ENCODE measurements at places on chromosomes 4 and X.

GRCh38 chr4:71188156-71188640 lies 150.6 kb upstream of the SLC4A4 start:
- no peak for DNase-seq

DNA sequence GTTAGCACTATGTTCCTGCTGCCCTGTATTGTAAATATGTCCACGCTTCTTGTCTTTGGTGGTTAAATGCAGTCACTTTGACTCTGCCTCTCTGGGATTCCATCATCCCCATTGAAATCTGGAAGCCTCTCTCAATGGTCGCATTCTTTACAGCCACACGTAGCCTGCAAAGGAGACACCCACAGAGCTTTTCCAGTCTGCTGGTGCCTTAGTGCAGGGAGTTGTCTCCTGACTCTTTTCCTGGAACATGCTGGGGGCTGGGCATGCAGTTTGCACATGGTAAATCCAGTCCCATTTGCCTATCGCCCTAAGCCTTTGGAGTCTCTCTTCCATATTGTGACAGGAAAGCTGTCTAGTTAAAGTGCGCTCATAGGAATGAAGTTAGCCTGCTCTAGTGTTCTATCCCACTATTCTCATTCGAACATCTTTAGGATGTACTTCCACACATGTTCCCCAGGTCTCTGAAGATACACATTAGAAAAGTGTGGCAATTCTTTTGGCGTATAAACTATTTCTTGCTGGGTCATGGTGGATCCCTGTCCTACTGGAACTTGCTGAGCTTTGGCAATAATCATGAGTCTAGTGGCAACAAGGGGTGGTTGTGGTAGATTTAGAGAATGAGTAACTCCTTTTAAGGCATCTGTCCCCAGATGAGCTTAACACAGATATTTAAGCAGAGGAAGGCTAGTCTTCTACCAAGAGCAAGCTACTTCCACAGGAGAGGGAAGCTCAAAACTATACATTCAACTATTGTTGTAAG lies 33.7 kb downstream of the COQ2 start:
- DNase-seq = no peak

DNA sequence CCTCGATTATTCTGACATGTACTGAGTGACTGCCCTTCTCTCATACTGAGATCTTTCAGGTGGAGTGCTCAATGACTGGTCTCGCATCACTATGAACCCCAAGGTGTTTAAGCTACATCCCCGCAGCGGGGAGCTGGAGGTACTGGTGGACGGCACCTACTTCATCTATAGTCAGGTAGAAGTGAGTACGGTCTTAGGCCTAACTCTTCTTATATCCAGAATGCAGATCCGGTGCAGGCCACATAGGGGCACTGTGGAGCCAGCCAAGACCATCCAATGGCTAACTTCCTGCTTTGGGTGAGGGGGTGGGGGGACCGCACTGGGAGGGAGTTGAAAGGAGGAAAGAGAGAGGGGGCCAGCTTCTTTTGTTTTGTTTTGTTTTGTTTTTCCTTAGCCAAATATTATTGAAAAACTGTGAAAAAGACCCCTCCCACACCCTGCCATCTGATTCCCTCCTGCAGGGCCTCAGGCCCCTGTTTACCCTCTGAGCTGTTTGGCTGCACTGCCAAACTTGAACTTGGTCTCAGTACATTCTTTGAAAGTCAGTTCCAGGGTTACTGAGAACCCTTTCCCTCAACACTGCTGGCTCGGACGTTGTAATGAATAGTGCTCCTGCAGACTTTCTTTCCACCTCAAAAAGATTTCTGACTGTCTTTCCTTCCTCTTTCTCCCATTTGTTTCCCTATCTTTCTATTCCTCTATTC lies 16.2 kb downstream of the AWAT2 start:
- no peak for DNase-seq

DNA sequence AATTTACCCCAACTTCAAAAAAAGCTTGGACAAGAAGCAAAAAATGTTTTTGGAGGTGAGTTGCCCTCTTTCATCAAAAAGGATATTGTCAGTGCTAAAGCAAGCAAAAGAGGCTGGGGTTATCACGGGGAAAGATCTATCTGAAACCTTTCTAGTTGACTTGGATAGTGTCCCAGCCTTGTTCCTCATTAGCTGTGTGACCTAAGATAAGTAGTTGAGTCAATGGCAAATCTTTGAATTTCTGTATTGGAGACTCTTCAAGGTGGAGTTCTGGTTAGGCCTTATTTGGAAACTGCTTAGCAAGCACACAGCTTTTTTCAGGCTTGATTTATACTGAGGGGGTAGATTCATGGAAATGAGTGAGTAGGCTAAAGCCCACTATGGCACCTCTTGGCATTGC lies 271.6 kb downstream of the GRIA3 start:
- DNase-seq = no peak

DNA sequence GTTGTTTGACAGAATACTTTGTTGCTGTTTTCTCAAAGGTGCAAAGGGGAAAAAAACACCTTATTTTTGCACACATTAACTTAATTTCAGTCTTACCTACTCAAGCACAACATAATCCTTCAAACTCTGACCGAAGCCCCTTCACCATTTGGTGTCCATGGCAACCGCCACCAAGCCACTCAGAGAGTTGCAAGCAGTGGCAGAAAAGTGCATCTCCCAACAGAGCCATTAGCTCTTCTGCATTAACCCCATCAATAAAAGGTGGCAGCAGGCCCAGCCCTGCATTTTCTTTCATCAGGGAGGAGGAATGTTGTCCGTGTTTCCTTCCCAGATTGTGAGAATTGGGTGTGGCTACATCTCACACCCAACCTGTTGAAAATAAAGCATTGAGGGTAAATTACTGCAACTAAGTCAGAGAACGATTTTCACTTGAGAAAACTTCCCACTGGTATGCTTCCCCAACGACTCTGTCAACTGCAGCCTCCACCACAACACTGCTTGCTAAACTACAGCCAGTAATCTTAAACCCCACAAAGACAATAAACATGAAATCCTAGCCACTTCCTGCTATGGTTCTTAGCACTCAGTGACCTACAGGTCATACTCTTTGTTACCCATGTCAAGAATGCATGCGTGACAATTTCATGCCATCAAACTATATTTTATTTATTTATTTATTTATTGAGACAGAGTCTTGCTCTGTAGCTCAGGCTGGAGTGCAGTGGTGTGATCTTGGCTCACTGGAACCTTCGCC lies 154.0 kb downstream of the GRIA3 start:
- no peak for DNase-seq

DNA sequence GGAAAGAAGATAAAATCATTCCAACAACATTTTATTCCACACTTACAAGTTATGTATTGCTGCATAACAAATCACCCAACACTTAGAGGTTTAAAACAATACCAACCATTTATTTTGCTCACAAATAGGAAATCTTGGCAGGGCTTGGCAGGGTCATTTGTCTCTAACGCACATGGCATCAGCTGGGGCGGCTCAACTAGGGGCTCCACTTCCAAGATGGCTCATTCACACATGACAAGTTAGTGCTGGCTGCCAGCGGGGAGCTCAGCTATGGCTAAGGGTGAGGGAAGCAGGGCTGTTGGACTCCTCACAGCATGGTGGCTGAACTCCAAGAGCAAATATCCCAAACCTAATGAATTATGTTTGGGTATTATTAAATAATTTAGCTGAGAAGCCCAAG lies 377.0 kb downstream of the ZNF674 start:
- no peak for DNase-seq

GRCh38 chrX:53294024-53294648 lies 12.8 kb upstream of the IQSEC2 start:
- DNase-seq = no peak

- DNase-seq = no peak
These were observed 75.3 kb downstream of the RAPGEF2 start for GRCh38 chr4:159178151-159178546.

DNA sequence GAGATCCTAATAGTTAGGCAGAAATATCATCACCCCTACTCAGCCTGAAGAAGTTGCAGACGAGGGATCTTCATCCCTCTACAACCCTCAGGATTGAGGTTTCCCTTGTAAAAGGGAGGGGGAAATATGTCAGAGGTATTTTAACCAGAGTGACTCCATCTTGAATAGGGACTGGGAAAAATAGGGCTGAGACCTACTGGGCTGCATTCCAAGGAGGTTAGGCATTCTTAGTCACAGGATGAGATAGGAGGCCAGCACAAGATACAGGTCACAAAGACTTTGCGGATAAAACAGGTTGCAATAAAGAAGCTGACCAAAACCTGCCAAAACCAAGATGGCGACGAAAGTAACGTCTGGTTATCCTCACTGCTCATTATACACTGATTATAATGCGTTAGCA lies 17.5 kb downstream of the IL13RA2 start:
- DNase-seq = no peak

GRCh38 chr4:67635331-67635730 lies 65.6 kb downstream of the UBA6 start:
- DNase-seq = no peak

GRCh38 chr4:37815591-37815990 lies 10.9 kb upstream of the PGM2 start:
- DNase-seq = no peak

GRCh38 chr4:76494243-76494642 lies 59.2 kb downstream of the SHROOM3 start:
- no peak for DNase-seq

GRCh38 chrX:20530406-20530921 lies 263.8 kb upstream of the RPS6KA3 start:
- DNase-seq = peak; percentile 52

DNA sequence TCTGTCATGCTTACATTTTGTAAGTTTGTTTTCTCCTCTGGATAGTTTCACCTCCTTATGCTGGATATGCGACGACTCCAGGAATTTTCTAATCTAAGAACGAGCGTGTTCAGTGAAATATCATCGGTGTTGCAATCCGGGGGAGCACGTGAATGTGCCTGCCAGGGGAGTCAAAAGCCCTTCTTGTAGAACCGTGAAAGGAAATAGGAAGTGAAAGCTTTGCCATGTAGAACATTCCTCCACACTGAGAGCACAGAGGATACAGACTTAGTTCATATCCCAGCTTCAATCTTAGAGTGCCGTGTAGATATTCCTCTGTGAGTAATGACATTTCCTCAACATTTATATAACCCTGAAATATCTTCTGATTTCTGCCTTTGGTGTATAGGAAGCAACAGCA lies 121.2 kb downstream of the VEGFC start:
- DNase-seq = no peak
